NCI-H446 (cell line): ENCODE measurements at places on chromosomes 12 and 14.

DNA sequence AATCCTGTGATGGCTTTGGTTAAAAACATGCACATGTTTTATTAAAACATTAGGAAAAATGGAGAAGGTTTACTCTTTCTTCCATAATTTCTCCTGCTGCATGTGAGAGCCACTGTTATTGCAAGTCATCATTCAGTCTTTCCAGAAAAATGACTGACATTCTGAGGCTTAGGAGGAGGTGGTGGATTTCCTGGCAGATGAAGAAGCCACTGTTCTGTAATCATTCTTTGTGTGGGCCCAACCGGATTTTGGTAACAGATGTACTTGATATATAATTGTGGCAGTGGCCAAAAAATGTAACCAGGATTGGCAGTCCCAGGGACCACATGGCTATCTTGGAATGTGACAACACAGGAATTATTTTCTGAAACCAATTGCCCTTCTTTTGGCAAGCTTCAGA is 120.2 kb downstream of the DAAM1 start:
- peak; percentile 24 for DNase-seq

DNA sequence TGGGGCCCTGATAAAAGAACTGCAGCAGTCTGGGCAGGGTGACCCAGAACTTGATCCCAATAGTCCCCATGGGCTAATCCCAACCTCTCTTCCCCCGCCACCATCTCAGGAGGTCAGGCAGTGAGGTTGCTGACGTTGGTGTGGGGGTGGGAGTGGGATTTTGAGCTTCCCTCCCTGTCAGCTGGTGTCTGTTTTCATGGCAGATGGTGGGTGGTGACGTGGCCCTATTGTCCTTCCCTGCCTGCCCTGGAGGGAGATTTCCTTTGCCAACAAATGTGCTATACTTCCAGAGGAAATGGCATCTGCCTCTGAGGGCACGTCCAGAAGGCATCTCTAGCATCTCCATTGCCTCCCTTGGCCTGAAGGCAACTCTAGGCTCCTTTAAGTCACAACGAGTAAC is 37.7 kb downstream of the NEUROD4 start:
- peak; percentile 94 for DNase-seq

DNA sequence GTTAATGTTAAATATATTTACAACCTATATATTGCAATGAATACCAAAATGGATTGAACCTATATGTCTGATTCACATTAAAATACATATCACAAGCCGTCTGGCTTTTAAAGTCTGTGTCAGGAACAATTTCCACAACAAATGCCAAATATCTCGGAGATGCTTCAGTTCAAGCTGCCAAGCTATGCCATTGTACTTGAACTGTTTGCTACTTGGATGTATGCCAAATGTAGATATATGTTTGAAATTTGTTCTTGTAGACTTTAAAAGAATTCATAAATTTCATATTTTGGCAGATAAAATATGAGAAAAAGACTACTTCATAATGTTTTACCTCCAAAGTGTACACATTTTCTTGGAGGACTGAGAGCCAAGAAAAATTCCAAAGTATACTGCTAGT is 37.0 kb downstream of the WASHC3 start:
- peak; percentile 23 for DNase-seq

GRCh38 chr12:98053202-98053601 is 462.2 kb upstream of the TMPO start:
- no peak for DNase-seq

- DNase-seq, result peak; percentile 93
Observed at GRCh38 chr14:49852301-49853157, at the start of gene NEMF. Gene NEMF, minus strand, starts transcription at chr14:49852788. Its CDS starts 35 bp downstream, at chr14:49852753.

- DNase-seq, result peak; percentile 67
Observed at GRCh38 chr14:37150414-37150813, 22.0 kb downstream of the SLC25A21 start.

- no peak for DNase-seq
Observed at GRCh38 chr14:101113835-101114725, 210.6 kb upstream of the RTL1 start.

GRCh38 chr12:132190012-132190755 is 45.9 kb downstream of the NOC4L start:
- no peak for DNase-seq

- DNase-seq, result no peak
Observed at GRCh38 chr12:108597559-108598471, at the start of gene TMEM119. Gene TMEM119, minus strand, starts transcription at chr12:108598084. Its CDS starts 5,701 bp downstream, at chr12:108592383.

DNA sequence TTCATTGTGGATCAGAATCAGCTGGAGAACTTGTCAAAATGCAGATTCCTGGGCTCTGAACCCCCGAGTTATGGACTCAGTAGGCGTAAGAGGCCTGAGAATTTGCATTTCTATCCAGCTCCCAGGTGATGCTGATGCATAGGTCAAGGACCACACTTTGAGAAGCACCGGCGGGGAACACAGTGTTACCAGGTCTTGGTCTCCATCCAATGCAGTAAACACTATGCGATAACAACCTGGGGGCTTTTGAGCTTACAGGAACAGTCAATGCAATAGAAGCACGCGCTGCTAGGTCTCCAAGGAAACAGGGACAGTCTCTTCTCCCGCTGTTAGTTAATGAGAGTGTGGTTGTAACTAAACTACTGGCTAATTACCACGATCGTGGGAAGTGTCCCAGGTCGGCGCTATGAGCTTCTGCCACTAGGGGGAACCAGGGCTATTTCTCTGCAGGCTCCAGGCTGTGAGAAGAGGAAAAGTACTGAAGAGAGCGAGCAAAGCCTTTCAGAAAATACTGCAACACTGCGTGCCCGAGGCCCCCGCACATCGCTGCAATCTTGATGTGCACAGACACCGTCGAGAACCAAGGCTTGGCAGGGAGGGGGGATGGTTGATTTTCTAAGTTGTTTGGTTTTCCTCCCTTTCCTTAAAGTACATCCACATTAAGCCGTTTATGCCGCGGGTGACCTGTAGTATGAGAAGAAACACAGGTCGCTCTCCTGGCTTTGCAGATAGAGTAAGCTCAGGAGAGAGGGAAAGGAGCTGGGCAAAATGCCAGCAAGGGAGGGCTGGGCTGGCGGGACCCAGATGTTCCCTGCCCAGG is 52.0 kb upstream of the KCNA1 start:
- peak; percentile 87 for DNase-seq

- DNase-seq, result no peak
Observed at GRCh38 chr12:126282691-126283090, 1217.5 kb downstream of the AACS start.

GRCh38 chr12:121753844-121754264 is 39.6 kb downstream of the RHOF start:
- no peak for DNase-seq

GRCh38 chr14:101917413-101918017 is 46.9 kb upstream of the DYNC1H1 start:
- DNase-seq, result no peak

- no peak for DNase-seq
Observed at GRCh38 chr12:1668833-1669543, 21.9 kb upstream of the ADIPOR2 start.

DNA sequence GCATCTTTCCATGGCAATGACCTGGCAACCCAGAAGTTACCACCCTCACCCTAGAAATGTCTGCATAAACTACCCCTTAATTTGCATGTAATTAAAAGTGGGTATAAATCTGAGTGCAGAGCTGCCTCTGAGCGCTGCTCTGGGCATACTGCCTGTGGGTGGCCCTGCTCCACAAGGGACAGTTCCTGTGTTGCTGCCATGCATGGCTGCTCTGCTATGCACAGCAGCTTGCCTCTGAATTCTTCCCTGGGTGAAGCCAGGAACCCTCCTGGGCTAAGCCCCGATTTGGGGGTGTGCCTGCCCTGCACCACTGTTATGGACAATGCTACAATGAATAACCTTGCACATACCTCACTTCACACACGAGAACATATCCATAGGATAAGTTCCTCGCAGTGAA is 35.7 kb upstream of the GPR132 start:
- DNase-seq, result no peak

GRCh38 chr14:69760810-69761209 is 6.1 kb upstream of the SRSF5 start:
- DNase-seq, result no peak

GRCh38 chr12:95487024-95487423 is 13.1 kb downstream of the METAP2 start:
- DNase-seq, result no peak

- no peak for DNase-seq
Observed at GRCh38 chr12:82414044-82414443, 55.7 kb downstream of the METTL25 start.

DNA sequence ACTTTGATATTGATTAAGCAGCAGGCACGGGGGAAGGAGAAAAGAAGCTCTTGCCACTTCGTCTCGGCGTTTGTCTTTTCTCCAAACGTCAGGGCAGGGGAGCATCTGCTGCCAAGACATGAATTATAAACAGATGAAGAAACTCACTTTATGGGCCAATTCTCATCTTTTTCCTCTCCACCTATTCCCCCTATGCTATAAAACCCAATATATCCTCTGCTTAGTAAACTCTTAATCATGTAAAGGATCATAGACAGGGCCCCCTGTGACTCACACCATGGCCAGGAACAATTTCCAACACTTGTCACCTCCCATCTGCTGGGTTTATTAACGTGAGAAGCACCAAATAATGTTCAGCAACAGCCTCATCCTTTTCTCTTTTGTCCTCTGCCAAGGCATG is 1092.1 kb upstream of the TMEM132C start:
- no peak for DNase-seq

GRCh38 chr14:78967111-78967809 is 797.1 kb downstream of the NRXN3 start:
- DNase-seq, result no peak

DNA sequence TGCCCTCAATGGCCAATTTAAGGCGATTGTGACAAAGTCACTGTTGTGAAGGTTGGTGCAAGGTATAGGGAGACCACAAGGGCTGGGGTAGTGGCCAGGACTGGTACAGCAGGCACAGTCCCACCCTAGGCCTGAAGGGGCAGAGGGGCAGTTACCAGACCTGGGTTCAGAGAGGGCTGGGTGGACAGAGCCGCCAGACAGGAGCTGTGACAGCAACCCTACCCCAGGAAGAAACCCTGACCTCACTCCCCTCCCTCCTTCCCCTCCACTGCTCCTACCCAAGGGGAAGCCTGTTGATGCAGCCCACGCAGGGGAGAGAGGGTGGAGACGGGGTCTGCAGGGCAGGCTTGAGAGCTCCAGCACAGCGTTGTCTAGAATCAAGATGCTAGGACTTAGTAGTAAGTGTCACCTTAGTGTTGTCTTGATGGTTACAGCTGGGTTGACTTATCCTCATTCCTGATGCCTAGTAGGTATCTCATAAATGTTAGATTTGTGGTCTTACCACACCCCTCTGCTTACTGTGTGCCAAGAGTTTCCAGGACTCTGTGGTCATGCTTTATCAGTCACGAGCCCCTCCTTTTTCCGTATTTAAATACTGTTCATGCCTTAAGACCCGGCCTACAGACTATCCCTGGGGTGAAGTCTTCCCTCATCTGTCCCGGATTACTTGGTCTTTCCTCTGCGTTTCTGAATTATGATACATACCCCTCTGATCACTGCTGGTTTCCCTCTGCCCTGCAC is 14.4 kb downstream of the EML1 start:
- DNase-seq, result no peak

- no peak for DNase-seq
Observed at GRCh38 chr14:95226801-95227200, 69.5 kb upstream of the DICER1 start.

GRCh38 chr12:69553628-69554248 is 31.5 kb upstream of the CCT2 start:
- peak; percentile 22 for DNase-seq

GRCh38 chr14:57611555-57612075 is 118.0 kb upstream of the CCDC198 start:
- DNase-seq, result no peak

DNA sequence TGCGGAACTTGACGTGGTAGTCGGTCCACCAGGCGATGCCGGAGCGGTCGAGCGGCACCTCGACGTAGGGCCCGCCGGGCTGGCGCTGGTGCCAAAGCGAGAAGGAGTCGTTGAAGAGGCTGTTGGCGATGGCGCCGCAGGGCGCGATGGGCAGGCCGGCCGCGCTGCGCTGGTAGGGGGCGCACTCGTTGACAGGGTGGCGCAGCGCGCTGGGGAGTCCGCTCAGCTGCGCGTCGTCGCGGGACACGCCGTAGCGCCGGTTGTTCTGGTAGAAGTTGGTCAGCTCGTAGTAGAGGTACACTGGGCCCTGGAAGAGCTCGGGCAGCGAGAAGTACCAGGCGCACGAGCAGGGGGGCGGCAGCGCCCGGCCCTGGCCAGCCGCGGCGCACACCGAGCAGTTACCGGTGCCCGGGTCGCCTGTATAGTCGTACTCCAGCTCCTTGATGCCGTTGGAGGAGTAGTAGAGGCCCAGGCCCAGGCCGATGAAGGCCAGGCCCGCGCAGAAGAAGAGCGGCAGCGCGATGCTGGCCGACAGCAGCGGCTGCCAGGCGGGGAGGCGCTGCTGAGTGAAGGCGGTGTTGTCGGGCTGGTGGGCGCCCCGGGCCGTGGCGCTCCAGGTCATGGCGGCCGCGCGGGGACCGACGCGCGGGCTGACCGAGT is 482 bp downstream of the TMEM30B start:
- no peak for DNase-seq

DNA sequence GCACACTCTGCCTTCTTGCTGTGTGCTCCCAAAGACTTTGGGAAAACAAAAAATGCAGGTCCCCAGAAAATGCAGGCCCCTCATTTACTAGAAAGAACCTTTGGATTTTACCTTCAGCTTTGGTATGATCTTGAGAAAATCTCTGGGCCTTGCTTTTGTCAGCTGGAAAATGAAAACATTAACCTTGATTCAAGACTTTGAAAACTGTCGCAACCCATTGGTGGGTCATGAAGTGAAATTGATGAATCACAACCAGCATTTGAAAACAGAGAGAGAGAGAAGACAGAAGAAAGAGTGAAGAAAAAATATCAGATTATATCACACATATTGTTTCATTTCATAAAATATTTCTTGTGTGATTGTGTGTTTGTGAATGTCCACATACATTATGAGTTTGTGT is 322.5 kb downstream of the ZFP36L1 start:
- no peak for DNase-seq

- no peak for DNase-seq
Observed at GRCh38 chr12:131980263-131980662, 30.5 kb downstream of the EP400 start.

DNA sequence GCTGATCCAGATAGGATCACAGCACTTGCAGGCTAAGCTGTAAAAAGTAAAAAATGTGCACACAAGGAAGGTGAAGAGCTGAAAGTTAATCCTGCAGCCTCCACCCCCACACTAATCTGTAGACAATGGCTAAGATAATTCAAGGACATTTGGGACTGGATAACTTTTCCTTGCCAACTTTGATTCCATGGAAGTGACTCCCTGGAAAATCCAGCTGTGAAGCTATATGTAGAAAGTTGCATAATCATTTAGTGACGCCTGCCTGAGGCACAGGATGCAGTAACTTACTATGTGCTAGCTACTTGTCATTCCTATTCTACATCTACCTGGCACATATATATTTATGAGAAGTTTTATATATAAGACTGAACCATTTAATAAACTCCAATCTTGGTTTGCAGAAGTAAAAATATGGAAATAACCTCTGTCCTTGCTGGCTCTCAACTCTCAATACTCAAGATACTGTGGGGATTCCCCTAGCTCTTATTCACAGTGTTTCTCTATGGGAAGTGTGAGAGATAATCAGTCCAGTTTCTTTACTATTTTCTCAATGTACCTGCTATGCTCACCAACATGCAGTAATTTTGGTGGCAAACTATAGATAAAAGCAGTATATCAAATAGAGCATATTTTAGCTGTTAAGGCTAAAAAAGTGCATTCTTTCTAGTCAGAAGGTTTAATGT is 14.8 kb downstream of the LDHB start:
- DNase-seq, result peak; percentile 2

GRCh38 chr12:96239711-96240635 is 45.8 kb downstream of the ELK3 start:
- DNase-seq, result no peak
